ENCODE measurements at places on chromosomes 11 and 22.

DNA sequence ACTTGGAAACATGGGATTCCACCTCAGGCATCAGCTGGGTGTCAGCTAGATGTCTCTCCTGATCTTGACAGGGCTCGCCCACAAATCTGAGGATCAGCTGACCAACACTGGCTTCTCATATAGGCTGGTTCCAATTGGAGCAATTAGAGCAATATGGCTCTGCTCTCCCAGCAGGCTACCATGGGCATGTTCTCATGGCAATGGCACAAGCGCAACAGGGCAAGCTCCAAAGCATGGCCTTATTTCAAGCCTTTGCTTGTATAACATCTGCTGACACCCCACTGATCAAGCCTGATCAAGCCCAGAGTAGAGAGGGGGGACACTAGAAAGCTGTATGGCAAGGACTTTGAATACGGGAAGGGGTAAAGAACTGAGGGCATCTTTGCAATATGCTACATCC, 40.7 kb upstream of the SPATA19 start:
- no peak for DNase-seq

GRCh38 chr11:12430351-12430750, 53.0 kb downstream of the PARVA start:
- DNase-seq = no peak

- DNase-seq = no peak
These were observed 13.5 kb downstream of the TRIM44 start for GRCh38 chr11:35675901-35676610.

DNA sequence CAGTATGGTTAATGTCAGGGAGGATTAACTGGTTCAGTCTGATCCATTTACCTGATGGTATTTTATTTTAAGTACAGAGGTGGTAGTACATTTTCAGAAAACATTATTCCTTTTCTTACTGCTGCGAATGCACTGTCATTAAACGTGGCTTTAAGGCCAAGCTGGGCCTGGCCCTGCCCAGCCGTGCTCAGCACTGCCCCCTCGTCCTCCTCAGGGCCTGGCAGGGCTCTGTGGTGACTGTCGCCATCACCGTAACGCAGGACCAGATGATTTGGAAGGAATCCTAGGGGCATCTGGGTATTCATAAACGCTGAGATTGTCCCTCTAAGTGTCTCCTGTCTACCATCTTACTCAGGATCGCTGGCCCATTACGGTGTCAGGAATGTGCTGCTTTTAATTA, 302.0 kb downstream of the TBC1D22A start:
- DNase-seq = no peak

DNA sequence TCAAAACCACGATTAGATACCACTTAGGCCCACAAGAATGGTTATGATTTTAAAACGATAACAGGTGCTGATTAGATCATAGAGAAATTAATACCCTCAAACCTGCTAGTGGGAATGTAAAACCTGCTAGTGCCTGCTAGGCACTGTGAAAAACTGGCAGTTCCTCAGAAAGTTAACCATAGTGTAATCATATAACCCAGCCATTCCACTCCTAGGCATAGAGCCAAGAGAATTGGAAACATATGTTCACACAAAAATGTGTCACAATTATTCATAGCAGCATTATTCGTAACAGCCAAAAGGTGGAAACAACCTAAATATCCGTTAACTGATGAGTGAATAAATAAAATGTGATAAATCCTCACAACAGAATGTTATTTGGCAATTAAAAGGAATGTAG, 122.2 kb upstream of the SYN3 start:
- no peak for DNase-seq

GRCh38 chr11:35526370-35526792, 965 bp upstream of the PAMR1 start:
- no peak for DNase-seq

DNA sequence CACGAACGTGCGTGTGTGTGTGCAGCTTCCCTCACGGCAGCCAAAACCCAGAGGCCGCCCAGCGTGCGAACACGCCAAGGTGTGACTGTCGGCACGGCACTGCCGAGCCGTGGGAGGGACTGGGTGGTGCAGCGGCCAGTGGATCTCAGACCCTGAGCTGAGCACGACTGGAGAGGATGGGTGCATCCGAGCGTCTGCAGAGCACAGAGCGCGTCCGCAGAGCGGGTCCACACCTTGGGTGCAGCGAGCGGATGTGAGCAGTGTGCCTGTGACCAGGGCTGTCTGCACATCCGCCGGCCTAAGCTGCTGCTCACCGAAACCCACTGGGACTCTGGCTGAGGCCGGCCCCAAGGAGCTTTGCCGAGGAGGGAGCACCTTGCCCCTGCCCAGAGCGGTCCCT, 22.7 kb downstream of the PTDSS2 start:
- no peak for DNase-seq

- DNase-seq = no peak
These were observed 3.4 kb upstream of the SCGB2A2 start for GRCh38 chr11:62266558-62266957.

- DNase-seq = no peak
These were observed 38.9 kb downstream of the OR10A6 start for GRCh38 chr11:7892059-7892699.

DNA sequence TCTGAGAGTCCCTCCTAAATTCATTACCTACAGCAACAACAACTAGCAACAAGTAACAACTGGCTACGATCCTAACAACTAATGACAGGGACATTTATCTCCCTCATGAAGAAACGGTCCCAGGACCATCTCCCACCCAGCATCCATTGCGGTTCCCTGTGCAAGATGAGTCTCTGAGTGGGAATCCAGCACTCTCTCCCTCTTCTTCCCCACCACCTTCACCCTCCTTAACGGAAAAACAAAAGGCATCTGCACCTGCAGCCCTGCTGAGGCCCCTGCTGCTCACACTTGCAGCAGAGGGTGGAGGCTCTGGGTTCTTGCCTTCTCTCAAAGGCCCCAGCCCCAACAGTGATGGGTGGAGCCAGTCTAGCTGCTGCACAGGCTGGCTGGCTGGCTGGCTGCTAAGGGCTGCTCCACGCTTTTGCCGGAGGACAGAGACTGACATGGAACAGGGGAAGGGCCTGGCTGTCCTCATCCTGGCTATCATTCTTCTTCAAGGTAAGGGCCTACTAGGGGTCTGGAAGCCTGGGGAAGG, at the start of gene CD3G:
Gene CD3G, plus strand, starts transcription at position 364 of the 535 bp plus-strand sequence. Its CDS starts 80 bp downstream, at position 444.
- no peak for DNase-seq

- DNase-seq = no peak
These were observed 6.6 kb downstream of the B3GAT1 start for GRCh38 chr11:134405436-134405835.

GRCh38 chr11:19426756-19427403, 186.1 kb upstream of the E2F8 start:
- no peak for DNase-seq

DNA sequence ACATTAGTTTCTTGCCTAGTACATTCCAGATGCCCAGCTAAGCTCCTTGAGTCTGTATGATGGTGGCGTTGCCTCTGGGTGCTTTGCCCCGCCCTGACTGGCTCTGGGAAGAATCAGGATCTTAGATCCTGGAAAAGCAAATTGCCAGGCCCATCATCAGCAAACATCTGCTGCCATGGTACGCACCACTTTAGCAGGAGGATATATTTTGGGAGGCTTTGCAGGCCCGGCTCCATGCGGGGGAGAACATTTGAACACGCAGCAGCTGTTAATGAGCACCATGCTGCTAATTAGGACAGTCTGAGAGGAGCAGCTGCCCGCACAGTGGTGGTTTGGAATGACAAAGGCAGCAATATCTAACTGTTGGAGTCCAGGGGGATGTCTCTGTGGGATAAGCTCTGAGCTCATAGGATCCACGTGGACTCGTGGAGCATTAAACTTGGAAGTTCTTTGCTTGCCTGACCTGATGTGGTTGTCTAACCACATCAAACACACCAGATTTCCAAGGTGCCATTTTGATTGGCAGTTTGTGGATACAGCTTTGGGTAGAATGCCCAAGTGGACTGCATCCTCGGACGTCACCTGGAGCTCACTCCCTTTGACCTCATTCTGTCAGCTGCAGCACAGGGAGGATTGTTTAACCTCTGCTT, 217.0 kb upstream of the ZBED5 start:
- DNase-seq = no peak

- no peak for DNase-seq
These were observed 130.3 kb downstream of the EFCAB6 start for GRCh38 chr22:43681731-43682360.

GRCh38 chr11:121153472-121153871, 52.4 kb downstream of the TECTA start:
- no peak for DNase-seq

DNA sequence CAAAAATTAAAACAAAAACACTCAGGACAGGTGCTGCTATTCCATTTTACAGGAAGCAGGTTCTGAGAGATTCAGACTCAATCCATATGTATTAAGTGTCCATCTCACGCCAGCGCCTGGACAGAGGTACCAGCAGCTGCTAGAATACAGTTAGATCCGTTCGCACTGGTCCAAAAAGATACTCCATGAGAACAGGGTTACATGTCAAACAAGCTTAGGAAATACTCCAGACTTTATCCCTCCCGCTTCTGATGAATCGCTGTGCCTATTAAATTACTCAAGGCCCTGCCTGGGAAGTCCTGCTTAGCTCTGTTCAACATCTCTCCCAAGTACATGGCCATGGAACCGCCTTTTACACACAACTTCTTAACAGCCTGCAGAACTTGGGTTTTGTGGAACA, 50.2 kb upstream of the SLC35C1 start:
- no peak for DNase-seq

GRCh38 chr11:125345421-125346178, 150.5 kb downstream of the FEZ1 start:
- peak; percentile 81 for DNase-seq

GRCh38 chr11:116605543-116606459, 167.0 kb downstream of the BUD13 start:
- peak; percentile 60 for DNase-seq

DNA sequence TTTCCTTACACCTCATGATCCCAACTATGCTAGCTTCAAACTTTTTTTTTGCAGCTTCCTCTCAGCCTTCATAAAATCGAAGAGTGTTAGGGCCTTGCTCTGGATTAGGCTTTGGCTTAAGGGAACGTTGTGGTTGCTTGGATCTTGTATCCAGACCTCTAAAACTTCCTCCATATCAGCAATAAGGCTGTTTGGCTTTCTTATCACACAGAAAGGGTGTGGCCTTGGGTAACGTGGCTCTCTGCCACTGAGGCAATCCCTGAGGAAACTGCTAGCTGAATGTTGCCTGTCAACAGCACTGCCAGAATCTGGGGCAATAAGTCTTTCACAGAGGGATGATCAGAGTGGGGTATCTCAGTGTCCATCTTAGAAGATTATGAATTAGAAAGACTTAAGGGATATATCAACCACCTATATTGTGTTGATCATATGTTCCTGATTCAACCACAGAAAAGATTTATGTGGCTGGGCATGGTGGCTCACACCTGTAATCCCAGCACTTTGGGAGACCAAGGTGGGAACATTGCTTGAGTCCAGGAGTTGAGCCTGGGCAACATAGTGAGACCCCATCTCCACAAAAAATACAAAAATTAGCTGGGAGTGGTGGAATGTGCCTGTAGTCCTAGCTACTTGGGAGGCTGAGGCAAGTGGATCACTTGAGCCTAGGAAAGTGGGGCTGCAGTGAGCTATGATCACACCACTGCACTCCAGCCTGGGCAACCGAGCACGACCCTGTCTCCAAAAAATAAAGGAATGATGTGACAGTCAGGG, 12.5 kb upstream of the CUL5 start:
- DNase-seq = no peak

DNA sequence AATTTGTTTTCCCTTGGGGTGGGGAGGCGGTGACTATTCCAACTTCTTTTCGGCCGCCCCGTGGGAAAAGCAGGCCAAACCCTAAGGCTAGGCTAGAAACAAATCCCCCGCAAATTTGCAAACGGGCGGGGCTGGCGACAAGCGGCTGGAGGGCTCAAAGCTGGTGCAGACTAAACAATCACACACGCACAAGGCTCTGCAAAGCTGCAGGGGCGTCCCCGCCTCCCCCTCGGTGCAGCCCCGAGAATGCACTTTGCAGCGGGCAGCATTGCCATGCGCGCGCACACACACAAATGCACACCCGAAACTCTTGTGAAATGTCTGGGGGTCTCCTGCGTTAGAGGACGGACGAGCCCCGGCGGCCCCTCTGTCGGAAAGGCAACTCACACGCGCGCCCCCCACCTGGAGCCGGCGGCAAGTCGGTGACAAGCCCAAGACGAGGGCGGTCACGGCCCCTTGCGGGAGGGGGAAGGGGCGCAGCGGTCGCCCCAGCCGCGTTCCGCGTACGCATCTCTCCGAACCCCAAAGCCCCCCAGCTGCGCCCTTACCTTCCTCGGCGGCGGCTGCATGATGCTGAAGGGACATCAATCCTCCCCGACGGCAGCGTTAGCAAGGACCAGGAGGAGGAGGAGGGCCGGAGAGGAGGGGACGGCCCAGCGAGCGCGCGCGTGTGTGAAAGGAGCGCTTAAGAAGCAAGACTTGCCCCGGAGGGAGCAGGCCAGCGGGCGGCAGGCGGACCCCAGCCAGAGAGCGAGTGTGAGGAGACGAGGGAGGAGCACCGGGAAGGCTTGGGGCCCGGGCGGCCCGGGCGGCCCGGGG, 600 bp downstream of the FCHSD2 start:
- peak; percentile 77 for DNase-seq

GRCh38 chr22:33272180-33272579, 214.0 kb upstream of the SYN3 start:
- no peak for DNase-seq

DNA sequence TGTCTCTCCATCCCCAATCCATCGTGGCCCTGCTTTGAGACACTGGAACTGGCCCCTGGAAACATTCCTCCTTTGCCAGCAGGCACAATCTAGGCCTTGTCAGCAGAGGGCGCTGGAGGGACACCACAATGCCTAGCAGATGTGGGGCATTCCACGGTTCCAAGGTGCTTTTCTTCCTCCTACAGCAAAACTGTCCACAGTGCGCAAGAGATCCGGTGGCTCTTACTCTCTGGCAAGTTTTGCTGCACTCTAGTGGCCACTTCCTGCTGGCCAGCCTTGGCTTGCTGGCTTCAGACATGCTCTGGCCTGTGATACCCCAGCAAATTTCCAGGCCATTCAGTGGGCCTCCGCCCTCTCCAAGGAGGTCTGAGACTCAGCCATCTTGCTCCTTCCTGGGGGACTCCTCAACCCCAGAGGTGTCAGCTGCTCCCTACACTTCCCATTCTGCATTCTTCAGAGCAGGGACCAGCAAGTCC, 17.1 kb upstream of the RBM4B start:
- peak; percentile 86 for DNase-seq

GRCh38 chr11:3119141-3119821, 45.8 kb downstream of the OSBPL5 start:
- DNase-seq = no peak

- peak; percentile 14 for DNase-seq
These were observed 24.1 kb downstream of the KIAA1671 start for GRCh38 chr22:24976442-24977218.

- DNase-seq = no peak
These were observed 477.8 kb downstream of the BRD1 start for GRCh38 chr22:49349841-49350381.

- DNase-seq = no peak
These were observed 35.9 kb downstream of the KIAA0930 start for GRCh38 chr22:45204819-45205218.

DNA sequence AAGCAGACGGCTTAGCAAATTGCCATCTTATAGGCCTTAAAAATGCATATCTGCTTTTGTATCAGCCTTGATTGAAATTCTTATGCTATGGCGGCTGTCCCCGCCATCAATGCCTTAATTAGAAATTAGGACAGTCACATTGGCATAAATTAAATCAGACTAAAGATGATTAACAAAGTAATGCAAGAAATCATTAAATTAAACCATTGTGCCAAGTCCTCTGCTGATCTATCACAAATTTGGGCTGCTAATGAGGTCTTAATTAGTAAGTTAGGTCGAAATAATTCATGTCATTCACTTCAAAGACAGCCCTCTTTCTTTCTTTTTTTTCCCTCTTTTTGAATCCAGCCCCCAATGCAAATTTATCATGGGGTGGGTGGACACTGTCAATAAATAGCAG, 159.3 kb downstream of the MIAT start:
- DNase-seq = no peak
